ENCODE measurements at places on chromosomes 12 and 14. TPM values are rescaled to one million over a fixed set of nuclear protein-coding genes. Genes with fewer than 3 reads are reported as not detected.

DNA sequence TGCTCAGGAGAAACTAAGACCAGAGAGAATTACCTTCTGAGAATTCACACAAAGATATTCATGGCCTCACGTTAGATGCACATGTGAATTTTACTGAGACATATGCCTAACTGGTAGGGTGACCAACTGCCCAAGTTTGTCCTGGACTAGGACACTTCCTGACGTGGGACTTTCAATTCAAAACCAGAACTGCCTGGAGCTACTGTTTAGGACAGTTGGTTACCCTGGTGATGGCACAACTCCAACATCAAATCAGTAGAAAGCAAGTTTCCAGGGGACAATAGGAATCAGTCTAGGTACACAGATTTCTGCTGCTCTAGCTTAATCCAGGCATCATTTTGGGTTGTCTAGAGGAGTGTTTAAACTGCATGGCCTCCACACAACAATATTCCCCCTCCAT lies 178.7 kb downstream of the GXYLT1 start:
- no peaks in the 10 kb centered on the region for H3K4me1 ChIP-seq
- H3K27me3 ChIP-seq, result no peaks in the 10 kb centered on the region
- H3K27ac ChIP-seq, result no peak overlapping the region
- H3K4me3 ChIP-seq, result no peak overlapping the region
- H3K36me3 ChIP-seq, result no peaks in the 10 kb centered on the region

DNA sequence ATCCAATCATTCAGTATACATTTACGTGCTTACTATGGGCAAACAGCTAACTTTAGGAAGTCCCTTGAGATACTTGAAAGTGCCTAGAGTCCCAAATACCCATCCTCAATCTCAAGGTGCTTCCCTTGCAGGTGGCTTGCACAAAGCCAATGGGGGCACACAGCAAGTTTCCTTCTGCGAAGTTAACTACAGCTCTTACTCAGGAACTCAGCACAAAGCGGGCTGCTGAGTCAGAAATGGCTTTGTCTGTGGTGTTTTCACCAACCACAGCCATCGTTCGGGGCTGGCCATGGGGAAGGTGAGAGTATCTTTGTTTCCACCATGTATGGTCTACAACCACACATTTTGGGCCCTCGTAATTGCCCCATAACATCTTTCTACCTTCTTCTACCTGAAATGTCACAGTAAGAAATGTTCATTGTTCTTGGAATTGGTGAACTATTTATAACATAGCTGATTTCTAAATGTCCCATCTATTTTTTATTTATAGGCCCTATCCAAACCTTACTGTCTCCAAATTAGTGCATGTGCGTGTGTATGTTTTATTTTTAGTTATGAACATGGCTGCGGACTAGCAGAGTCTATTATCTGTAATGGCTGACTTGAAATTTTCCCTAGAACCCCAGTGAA lies 13.9 kb downstream of the MFAP5 start:
- no peaks in the 10 kb centered on the region for H3K4me1 ChIP-seq
- no peaks in the 10 kb centered on the region for H3K36me3 ChIP-seq
- H3K4me3 ChIP-seq, result no peak overlapping the region
- no peak overlapping the region for H3K27ac ChIP-seq

- H3K36me3 ChIP-seq, result no peaks in the 10 kb centered on the region
- no peak overlapping the region for H3K4me3 ChIP-seq
- no peaks in the 10 kb centered on the region for H3K4me1 ChIP-seq
- no peaks in the 10 kb centered on the region for H3K27me3 ChIP-seq
Measured at GRCh38 chr12:31756977-31757420, 28.2 kb upstream of the AMN1 start.

CMTM5 gene
- total RNA-seq, result not detected

DNA sequence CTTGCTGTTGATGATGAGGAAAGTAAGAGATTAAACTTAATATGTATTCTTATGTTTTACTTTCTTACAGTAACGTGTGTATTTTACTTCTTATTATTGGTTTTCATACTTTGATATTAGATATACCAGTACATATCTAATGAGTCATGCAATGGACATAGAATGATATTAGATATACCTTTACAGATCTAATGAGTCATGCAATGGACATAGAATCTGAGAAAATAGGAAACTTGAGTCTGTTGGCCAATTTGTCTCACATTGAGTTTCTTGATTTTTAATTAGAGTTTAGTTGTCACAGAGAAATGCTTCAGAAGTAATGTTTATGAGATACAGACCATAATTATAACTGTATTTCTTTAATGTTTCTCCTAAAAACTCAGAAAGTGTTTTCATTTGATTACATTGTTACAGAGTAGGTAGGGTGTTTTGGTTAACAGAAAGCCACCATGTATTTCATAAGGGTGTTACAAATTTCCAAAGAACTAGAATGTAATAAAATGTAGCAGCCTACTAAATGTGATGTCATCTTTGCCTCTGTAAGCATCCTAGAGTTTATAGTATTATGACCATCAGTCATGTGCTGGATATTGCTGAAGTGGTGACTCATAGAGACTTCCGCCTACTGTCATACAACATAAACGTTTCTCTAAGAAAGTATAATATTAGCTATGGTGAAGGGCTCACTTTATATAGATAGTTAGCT lies 3.0 kb downstream of the GAS2L3 start:
- H3K27ac ChIP-seq, result no peak overlapping the region
- H3K27me3 ChIP-seq, result no peaks in the 10 kb centered on the region
- H3K4me1 ChIP-seq, result no peaks in the 10 kb centered on the region
- DNase-seq, result no peak
- H3K4me3 ChIP-seq, result no peak overlapping the region
- H3K36me3 ChIP-seq, result no peaks in the 10 kb centered on the region

Measured in psoas muscle (tissue), 8 donors.